Thyroid gland (tissue), 4 donors: ENCODE measurements at places on chromosomes 1 and 21. TPM values are rescaled to one million over a fixed set of nuclear protein-coding genes. Genes with fewer than 3 reads are reported as not detected.
A peak's percentile ranks its signal among the peaks of the same experiment; 100 is the strongest.

DNA sequence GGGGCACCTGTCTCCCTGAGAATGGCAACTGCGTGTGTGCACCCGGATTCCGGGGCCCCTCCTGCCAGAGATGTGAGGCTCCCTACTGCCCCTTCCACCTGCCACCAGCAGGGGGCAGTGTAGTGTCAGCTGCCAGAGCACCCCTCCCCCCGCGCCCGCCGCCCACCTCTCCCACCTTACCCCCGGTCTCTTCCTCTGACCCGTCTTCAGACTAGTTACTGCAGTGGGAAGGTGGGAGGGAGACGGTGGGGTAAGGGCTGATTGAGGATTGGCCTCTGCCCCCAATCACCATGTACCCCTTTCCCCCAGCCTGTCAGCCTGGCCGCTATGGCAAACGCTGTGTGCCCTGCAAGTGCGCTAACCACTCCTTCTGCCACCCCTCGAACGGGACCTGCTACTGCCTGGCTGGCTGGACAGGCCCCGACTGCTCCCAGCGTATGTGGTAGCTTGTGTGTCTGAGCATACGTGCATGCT, 10.1 kb upstream of the LRRC71 start:
- H3K4me1 ChIP-seq: peaks cover 15% of the 10 kb centered on the region
- DNase-seq: peak; percentile 28
- no peak overlapping the region for H3K4me3 ChIP-seq

DNA sequence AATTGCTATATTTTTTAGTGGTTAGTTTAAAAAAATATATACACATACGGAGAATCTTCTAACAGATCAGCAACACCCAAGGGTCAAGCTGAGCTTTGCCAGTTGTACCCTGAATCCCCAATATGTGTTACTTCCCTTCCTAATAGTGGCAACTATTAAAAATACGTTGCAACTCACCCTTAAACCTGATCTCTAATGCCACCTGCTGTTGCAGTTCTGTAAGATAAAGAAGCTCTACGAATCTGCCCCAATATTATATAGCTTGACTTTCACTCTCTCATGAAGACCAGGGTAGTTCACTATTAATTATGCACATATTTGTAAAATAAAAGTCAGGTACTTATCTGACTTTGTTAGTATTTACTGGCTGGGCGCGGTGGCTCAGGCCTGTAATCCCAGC, 58.4 kb downstream of the ASH1L start:
- DNase-seq: no peak
- H3K27ac ChIP-seq: no peak overlapping the region
- H3K36me3 ChIP-seq: no peaks in the 10 kb centered on the region
- no peaks in the 10 kb centered on the region for H3K27me3 ChIP-seq
- no peak overlapping the region for H3K4me3 ChIP-seq
- peaks cover 13% of the 10 kb centered on the region for H3K4me1 ChIP-seq

GRCh38 chr21:29074007-29074376, 544 bp upstream of the CCT8 start:
- H3K4me1 ChIP-seq: peaks cover 17% of the 10 kb centered on the region
- no peak for DNase-seq
- peak overlapping the region; percentile 92 for H3K27ac ChIP-seq
- peaks cover 6% of the 10 kb centered on the region for H3K36me3 ChIP-seq
- no peaks in the 10 kb centered on the region for H3K27me3 ChIP-seq

- peaks cover 4% of the 10 kb centered on the region for H3K36me3 ChIP-seq
- no peak overlapping the region for H3K27ac ChIP-seq
- no peaks in the 10 kb centered on the region for H3K4me1 ChIP-seq
- H3K4me3 ChIP-seq: no peak overlapping the region
- H3K27me3 ChIP-seq: no peaks in the 10 kb centered on the region
- DNase-seq: no peak
These were observed 11.3 kb downstream of the RPAP2 start for GRCh38 chr1:92310185-92310597.

Gene GBP3
- total RNA-seq: 26.0 TPM

- DNase-seq: no peak
- peak overlapping the region; percentile 21 for H3K27ac ChIP-seq
- no peaks in the 10 kb centered on the region for H3K4me1 ChIP-seq
- H3K27me3 ChIP-seq: no peaks in the 10 kb centered on the region
- no peaks in the 10 kb centered on the region for H3K36me3 ChIP-seq
These were observed 44.6 kb upstream of the CNN3 start for GRCh38 chr1:94971491-94971924.

Gene RSPH1
- 3.2 TPM for total RNA-seq

- peak overlapping the region; percentile 81 for H3K27ac ChIP-seq
- peaks cover 62% of the 10 kb centered on the region for H3K4me1 ChIP-seq
These were observed 17.6 kb upstream of the TNFRSF1B start for GRCh38 chr1:12148958-12149790.

Gene OR6K2
- not detected for total RNA-seq

DNA sequence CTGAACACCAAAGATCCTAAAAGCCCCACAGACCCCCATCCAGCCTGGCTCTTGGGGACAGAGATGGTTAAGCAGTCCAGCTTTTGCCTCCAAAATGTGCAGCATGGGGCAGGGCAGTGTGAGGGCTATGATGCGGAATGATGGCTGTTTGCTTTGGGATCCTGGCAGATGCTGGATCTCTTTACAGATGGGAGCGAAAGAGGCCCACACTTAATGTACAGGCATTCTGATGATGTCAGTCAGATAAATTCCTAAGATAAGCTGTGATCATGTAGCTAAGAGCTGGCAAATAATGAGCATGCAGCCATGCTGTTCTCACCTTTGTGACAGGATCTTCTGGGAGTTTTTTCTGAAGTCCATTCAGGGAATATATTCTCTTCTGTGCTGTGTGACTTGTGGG, 17.6 kb upstream of the KCNQ4 start:
- H3K27me3 ChIP-seq: no peaks in the 10 kb centered on the region
- H3K36me3 ChIP-seq: peaks cover 84% of the 10 kb centered on the region
- H3K27ac ChIP-seq: no peak overlapping the region
- no peak overlapping the region for H3K4me3 ChIP-seq
- no peaks in the 10 kb centered on the region for H3K4me1 ChIP-seq

- H3K4me1 ChIP-seq: peaks cover 7% of the 10 kb centered on the region
- H3K36me3 ChIP-seq: no peaks in the 10 kb centered on the region
- H3K27me3 ChIP-seq: no peaks in the 10 kb centered on the region
- DNase-seq: no peak
These were observed 43.6 kb downstream of the LRRN2 start for GRCh38 chr1:204641936-204642335.

Gene LRRC38
- not detected for total RNA-seq

- no peak overlapping the region for H3K27ac ChIP-seq
- H3K4me1 ChIP-seq: no peaks in the 10 kb centered on the region
- no peaks in the 10 kb centered on the region for H3K36me3 ChIP-seq
- H3K27me3 ChIP-seq: no peaks in the 10 kb centered on the region
- DNase-seq: no peak
- no peak overlapping the region for H3K4me3 ChIP-seq
These were observed 569.0 kb downstream of the DPYD start for GRCh38 chr1:97351846-97352245.

- no peak for DNase-seq
- H3K36me3 ChIP-seq: peaks cover 68% of the 10 kb centered on the region
- H3K27ac ChIP-seq: no peak overlapping the region
- H3K4me3 ChIP-seq: no peak overlapping the region
- H3K4me1 ChIP-seq: no peaks in the 10 kb centered on the region
These were observed 11.7 kb downstream of the CCNL2 start for GRCh38 chr1:1387098-1388077.

Gene BCAN
- total RNA-seq: not detected
